Cerebellar nuclear complex (tissue), 1 donor: ENCODE measurements at places on chromosomes 13 and 19.

GRCh38 chr19:15913384-15913783 is 15.5 kb upstream of the CYP4F2 start:
- no peak for DNase-seq

- no peak for DNase-seq
Observed at GRCh38 chr19:5667751-5668271, 12.5 kb downstream of the MICOS13 start.

- no peak for DNase-seq
Observed at GRCh38 chr13:44989941-44990340, 603 bp downstream of the GPALPP1 start.

- DNase-seq = no peak
Observed at GRCh38 chr13:108755083-108755482, 125.7 kb downstream of the MYO16 start.

- no peak for DNase-seq
Observed at GRCh38 chr19:40412866-40413265, 312 bp downstream of the PRX start.
